ENCODE measurements at places on chromosomes 1 and 21. TPM values are rescaled to one million over a fixed set of nuclear protein-coding genes. Genes with fewer than 3 reads are reported as not detected.

- H3K27me3 ChIP-seq = no peaks in the 10 kb centered on the region
- DNase-seq = no peak
- H3K36me3 ChIP-seq = no peaks in the 10 kb centered on the region
- no peak overlapping the region for H3K27ac ChIP-seq
These were observed 33.7 kb upstream of the CD2 start for GRCh38 chr1:116720364-116721038.

DNA sequence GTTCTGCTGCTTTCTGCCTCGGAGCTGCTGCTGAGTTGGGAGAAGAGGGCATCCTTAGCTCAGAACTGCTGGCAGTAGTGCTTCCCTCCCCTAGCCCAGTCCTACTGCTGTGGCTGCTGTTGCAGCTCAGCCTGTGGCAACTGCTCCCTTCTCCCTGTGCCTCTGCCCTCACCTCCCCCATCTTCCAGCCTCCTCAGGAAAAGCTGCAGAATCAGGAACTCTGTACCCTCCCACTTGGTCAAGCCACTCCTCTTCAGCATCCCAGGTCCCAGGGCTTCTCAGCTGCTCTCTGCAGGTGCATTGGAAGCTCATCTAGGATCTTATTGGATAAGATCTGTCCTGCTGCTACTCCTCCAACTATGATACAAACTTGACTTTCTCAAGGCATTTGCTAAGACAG, 316.7 kb downstream of the BRINP2 start:
- no peaks in the 10 kb centered on the region for H3K36me3 ChIP-seq
- H3K27ac ChIP-seq = no peak overlapping the region
- no peak overlapping the region for H3K4me3 ChIP-seq
- no peaks in the 10 kb centered on the region for H3K4me1 ChIP-seq
- H3K27me3 ChIP-seq = no peaks in the 10 kb centered on the region

GRCh38 chr1:35364741-35365140, 96.2 kb downstream of the ZMYM4 start:
- H3K27ac ChIP-seq = no peak overlapping the region
- DNase-seq = no peak
- peaks cover 11% of the 10 kb centered on the region for H3K4me1 ChIP-seq
- no peaks in the 10 kb centered on the region for H3K36me3 ChIP-seq

- H3K4me3 ChIP-seq = no peak overlapping the region
- DNase-seq = no peak
These were observed 955.7 kb downstream of the TTLL7 start for GRCh38 chr1:83043244-83043643.

GRCh38 chr1:24903955-24904730, 25.9 kb downstream of the RUNX3 start:
- no peaks in the 10 kb centered on the region for H3K36me3 ChIP-seq
- no peaks in the 10 kb centered on the region for H3K27me3 ChIP-seq
- no peaks in the 10 kb centered on the region for H3K4me1 ChIP-seq
- DNase-seq = peak; percentile 43
- no peak overlapping the region for H3K4me3 ChIP-seq

DNA sequence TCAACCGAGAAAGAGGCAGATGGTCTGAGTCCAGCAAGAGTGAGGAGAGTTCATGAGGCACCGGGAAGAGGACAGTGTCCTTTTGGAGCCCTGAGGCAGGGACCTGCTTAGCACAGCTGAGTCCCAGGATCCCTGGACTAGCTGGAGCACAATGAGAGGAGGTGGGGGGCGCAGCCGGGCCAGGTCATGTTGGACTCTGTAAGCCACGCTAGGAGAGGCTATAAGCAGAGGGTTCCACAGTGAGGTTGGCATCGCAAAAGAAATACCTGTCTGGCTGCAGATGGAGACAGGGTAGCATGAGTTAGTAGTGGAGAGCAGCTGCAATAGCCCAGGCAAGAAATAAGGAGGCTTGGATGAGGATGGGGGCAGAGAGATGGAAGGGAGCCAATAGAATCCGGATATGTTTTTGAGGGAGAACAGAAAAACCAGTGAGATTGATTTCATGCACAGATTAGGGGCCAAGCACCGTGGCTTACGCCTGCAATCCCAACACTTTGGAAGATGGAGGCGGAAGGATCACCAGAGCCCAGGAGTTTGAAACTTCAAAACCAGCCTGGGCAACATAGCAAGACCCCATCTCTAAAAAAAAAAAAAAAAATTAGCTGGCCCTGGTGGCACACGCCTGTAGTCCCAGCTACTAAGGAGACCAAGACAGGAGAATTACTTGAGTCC, 98.2 kb downstream of the DHRS3 start:
- H3K27ac ChIP-seq = peak overlapping the region; percentile 78
- DNase-seq = no peak
- H3K36me3 ChIP-seq = no peaks in the 10 kb centered on the region
- no peak overlapping the region for H3K4me3 ChIP-seq
- H3K4me1 ChIP-seq = peaks cover 17% of the 10 kb centered on the region

DNA sequence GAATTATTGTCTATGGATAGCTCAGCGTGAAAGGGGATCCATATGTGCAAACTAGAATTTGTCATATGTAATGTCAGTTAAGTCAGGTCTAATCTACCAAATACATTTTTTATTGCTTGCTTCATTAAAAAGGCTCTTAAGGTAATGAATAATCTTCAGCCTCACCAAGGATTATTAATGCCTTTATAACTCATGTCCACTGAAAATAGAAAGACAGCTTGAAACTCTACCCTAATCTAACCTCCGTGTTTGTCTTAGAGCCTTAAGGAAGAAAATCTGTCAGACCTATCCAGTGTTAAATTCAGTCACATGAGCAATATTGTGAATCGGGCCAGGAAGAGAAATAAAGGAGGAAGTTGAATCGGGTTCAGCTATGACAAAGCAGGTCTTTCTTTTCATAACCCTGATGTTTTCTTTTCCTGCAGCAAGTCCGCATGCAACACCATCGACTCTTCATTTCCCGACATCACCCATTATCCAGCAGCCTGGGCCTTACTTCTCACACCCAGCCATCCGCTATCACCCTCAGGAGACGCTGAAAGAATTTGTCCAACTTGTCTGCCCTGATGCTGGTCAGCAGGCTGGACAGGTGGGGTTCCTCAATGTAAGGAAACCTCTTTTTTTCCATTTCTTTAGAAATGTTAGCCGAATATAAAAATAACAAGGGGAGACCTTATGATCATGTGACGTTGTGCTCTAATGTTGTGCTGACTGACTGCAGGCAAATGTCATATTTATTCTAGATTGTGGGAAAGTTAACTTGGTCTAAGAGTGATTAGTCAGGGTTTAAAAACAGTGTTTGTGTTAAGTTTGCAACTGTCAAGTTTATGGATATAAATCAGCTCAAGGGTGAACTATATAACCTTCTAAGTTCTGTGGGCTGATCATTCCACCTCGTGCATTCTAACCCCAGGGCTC, 321.0 kb downstream of the TM2D1 start:
- no peak overlapping the region for H3K4me3 ChIP-seq
- DNase-seq = no peak
- H3K27me3 ChIP-seq = no peaks in the 10 kb centered on the region
- peak overlapping the region; percentile 40 for H3K27ac ChIP-seq

DNA sequence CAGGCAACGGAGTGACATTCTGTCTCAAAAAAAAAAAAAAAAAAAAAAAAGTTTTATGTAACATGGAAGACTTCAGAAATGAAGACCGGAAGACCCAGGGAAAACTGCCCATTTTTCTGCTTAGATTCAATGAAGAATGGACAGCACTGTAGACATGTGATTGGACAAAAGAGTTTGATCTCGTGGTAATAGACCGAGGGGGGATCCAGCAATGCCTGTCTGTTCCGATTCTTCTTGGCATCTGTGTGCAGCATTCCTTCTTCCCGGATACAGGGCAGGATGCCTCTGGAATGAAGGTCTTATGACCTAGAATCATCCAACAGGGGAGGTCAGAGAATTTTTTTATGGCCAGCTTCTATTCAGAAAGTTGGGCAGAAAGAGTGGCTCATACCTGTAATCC, 5.6 kb upstream of the LYST start:
- H3K4me3 ChIP-seq = no peak overlapping the region
- DNase-seq = no peak
- H3K27me3 ChIP-seq = no peaks in the 10 kb centered on the region
- no peak overlapping the region for H3K27ac ChIP-seq

DNA sequence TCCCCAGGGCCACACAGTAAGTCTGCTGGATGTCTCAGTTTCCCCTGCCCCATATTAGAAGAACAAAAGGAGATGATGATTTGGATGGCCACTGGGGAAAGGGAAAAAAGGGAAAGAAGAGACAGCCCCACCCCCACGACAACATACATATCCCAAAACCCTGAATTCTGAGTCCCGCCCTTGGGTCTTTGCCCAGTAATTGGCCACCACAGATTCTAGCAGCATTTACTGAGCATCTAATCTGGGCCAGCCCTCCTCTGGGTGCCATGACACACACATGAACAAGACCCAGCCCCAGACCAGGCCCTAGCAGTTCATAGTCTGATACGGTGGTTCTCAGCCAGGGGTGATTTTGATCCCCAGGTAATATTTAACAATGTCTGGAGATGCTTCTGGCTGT, 5.2 kb upstream of the TTC4 start:
- no peaks in the 10 kb centered on the region for H3K27me3 ChIP-seq
- no peak overlapping the region for H3K4me3 ChIP-seq
- no peak overlapping the region for H3K27ac ChIP-seq
- H3K4me1 ChIP-seq = peaks cover 6% of the 10 kb centered on the region
- no peaks in the 10 kb centered on the region for H3K36me3 ChIP-seq

DNA sequence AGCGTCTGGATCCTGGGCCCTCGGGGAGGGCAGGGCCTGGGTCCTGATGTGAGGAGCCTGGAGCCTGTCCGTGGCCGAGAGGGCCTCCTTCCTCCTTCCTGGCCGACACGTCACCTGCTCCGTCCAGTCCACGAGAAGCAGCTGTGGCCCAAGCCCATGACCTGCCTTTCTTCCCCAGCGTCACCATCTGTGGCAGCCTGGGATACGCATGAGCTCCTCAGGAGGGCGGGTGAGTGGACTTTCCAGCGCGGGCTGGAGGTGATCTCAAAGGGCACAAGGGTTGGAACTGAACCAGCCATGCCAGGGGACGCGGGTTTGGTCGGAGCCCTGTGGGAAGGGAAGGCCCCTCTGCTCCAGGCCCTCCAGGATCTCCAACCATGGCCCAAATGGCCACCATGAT, 90.4 kb downstream of the DHRS3 start:
- DNase-seq = peak; percentile 58
- peaks cover 6% of the 10 kb centered on the region for H3K4me1 ChIP-seq
- no peak overlapping the region for H3K27ac ChIP-seq
- H3K27me3 ChIP-seq = no peaks in the 10 kb centered on the region
- H3K4me3 ChIP-seq = no peak overlapping the region
- no peaks in the 10 kb centered on the region for H3K36me3 ChIP-seq

DNA sequence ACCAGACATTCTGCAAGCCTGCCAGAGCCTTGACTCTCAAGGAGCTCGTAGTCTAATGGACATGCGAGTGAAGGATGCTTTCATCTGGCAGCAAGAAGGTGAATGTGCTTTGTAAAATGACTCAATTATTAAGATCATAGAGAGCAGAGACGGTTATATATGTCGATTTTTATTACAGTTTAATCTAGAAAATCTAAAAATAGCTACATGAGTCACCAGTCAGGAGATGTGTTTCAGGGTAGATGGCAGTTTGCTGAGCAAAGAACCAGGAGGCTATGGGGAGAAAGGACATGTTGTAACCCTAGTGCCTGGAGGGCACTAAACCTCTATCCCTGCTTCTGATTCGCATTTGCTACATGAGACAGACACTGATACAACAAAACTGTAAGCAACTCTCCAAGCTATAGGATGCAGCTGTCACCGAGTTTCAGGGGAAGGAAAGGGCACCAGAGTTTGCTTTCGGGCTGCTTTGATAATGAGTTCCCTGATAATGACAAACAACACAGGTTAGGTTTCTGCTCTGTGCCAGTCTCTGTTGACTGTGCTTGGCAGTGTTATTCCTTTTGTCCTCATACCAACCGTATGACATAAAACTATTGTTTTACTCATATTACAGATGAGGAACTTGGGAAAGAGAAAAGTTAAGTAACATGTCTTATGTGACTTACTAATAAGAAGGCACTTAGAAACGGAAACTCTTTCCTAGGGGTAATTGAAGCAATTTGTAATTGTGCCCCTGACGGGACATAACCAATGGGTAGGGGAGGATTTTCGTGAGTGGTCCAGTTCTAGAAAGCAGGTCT, 43.2 kb downstream of the C1orf198 start:
- peak overlapping the region; percentile 40 for H3K27ac ChIP-seq
- no peaks in the 10 kb centered on the region for H3K36me3 ChIP-seq
- H3K27me3 ChIP-seq = no peaks in the 10 kb centered on the region
- H3K4me3 ChIP-seq = no peak overlapping the region
- DNase-seq = no peak

- H3K4me3 ChIP-seq = no peak overlapping the region
- H3K27me3 ChIP-seq = no peaks in the 10 kb centered on the region
- H3K4me1 ChIP-seq = no peaks in the 10 kb centered on the region
- peaks cover 17% of the 10 kb centered on the region for H3K36me3 ChIP-seq
These were observed 26.2 kb upstream of the KNCN start for GRCh38 chr1:46577671-46578070.

GRCh38 chr1:18109058-18109755, 1.6 kb downstream of the IGSF21 start:
- no peak overlapping the region for H3K27ac ChIP-seq
- H3K36me3 ChIP-seq = no peaks in the 10 kb centered on the region

DNA sequence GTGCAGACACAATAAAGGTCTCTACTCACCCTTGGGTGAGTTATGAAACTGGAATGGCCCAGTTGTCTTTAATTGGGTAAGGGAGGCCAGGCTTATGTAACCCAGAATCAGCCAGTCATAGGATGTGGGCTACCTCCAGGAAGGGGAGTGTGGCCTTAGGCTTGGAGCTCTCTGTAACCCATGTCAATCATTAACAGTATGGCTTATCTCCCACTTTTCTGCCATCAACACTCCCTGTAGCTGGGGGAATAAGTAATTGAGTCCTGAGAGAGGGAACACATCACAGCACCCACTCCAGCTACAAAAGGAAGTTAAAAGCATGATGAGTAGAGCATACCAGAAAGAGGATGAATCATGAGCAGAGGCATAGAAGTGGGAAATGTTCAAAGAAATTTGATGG, 327.0 kb upstream of the DUSP10 start:
- H3K27me3 ChIP-seq = no peaks in the 10 kb centered on the region
- no peak overlapping the region for H3K27ac ChIP-seq
- H3K36me3 ChIP-seq = no peaks in the 10 kb centered on the region
- no peak overlapping the region for H3K4me3 ChIP-seq
- no peak for DNase-seq

- H3K27me3 ChIP-seq = no peaks in the 10 kb centered on the region
- H3K4me1 ChIP-seq = no peaks in the 10 kb centered on the region
- no peaks in the 10 kb centered on the region for H3K36me3 ChIP-seq
- no peak for DNase-seq
- H3K27ac ChIP-seq = no peak overlapping the region
- no peak overlapping the region for H3K4me3 ChIP-seq
These were observed 600.4 kb downstream of the ADGRL2 start for GRCh38 chr1:82401116-82401515.

DNA sequence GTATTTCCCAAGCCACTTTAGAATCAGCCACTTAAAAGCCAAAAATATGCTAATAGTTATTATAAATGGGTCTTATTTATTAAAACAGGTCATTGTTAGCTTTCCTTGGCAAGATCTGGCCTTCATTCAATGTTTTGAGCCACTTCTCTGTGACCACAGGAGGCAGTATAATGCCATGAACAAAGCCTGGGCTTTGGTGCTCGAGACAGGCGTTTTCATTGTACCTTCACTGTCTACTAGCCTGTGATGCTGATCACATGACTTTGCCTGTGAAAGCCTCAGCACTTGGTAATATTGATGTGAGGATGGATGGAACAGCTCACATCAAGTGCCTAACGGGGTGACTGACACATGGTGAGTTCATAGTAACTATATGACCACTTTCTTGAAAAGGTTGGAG, 217.0 kb downstream of the RWDD3 start:
- no peak overlapping the region for H3K27ac ChIP-seq
- no peaks in the 10 kb centered on the region for H3K27me3 ChIP-seq
- DNase-seq = no peak
- H3K4me1 ChIP-seq = no peaks in the 10 kb centered on the region
- H3K4me3 ChIP-seq = no peak overlapping the region

The MR1 gene
- 10.5 TPM for total RNA-seq

The SAMD11 gene
- total RNA-seq = 2.1 TPM

The KRTAP10-5 gene
- total RNA-seq = not detected

Data from sigmoid colon (tissue), 7 donors.